CD4-positive, alpha-beta T cell treated with Interleukin-6 at 100 ng/mL for 8 hours (primary cell): ENCODE measurements at places on chromosomes 2 and 18.

DNA sequence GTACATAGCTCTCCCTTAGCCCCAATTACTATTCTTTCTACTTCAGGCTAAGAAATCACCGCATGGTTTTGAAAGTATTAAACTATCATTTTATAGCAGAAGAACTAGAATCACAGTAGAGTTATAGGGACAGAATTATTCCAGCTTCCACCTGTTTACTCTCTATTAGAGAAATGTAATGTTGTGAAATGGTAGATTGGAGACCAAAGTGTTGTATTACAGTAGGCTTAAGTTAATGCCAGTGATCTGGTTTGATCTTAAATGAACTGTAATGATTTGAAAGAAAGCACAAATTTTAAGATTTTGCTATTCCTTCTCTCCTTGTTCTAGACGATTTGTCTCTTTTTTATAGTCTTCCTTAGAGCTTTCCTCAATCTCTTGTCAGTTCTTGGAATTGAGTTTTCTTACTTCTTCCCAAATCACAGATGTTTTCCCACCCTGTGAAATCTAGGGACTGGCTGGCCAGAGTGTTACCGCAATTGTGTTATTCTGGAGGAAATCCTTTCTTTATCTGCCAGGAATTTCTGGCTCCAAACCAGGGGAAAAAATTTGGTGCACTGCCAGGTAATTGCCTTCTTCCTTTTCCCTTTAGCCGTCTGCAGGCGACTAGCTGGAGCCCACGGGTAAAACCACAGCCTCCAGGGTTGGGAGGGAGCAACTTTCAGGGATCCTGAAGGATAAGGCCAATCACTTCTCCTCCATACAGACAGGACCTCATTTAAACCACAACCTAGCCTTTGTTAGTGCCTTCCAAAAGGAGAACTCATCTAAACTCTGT, 51.7 kb downstream of the NOP58 start:
- DNase-seq: no peak

DNA sequence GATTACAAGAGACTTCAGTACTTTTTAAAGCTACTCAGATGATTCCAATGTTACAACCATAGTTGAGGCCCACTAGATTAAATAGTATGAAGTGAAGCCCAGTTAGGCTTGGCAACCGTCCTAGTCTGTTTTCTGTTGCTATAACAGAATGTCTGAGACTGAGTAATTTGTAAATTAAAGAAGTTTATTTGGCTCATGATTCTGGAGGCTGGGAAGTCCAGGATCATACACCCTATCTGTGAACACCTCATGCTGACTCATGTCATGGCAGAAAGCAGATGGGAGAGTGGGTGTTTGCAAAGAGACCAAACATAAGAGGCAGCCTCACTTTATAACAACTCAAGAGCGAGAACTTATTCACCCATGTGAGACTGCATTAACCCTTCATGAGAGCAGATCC, 63.1 kb downstream of the CCDC150 start:
- no peak for DNase-seq

DNA sequence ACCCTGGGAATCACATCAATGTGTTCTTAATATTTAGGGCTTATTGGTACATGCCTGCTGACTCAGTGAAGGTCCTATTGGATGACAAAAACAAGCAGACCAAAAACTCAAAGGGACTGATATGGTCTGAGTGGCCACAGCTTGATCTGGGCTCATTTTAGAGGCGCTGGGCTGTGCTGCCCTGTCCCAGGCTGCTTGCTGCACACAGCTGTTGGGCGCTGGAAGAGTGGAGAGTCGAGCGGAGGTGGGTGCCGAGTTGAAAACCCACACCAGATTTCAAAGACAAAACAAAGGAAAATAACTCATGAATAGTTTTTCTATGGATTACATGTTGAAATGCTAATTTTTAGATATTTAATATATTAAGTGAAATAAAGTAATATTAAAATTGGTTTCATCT, 68.5 kb downstream of the LONRF2 start:
- no peak for DNase-seq

- no peak for DNase-seq
Observed at GRCh38 chr18:23114911-23115310, 20.4 kb upstream of the CABLES1 start.

- DNase-seq: peak; percentile 9
Observed at GRCh38 chr2:135473567-135473966, 57.5 kb downstream of the ZRANB3 start.

DNA sequence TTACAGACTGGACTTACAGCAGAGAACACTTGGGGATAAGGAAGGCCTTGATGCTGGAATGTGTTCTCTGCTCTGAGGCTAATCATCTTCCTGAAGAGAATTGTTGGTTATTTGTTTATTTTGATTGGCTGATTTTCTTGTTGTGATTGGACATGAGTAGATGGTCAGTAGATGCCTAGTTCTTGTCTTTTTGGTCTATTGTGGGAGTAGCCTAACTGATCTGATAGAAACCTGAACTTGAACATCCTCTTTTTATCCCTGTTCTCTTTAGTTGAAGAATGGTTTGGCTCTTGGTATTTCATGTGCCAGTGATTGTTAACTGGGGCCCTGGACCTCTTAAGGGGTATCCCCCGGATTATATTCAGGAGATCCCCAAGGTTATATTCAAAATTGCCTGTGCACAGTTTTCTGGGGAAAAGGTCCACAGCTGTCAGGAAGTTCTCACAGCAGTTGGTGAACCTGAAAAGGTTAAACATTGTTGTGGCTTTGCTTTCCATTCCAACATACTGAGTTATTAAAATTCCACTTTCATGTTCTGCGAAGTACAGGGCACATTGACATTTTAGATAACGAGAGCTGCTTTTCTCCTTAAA, 13.6 kb downstream of the TWSG1 start:
- DNase-seq: no peak

DNA sequence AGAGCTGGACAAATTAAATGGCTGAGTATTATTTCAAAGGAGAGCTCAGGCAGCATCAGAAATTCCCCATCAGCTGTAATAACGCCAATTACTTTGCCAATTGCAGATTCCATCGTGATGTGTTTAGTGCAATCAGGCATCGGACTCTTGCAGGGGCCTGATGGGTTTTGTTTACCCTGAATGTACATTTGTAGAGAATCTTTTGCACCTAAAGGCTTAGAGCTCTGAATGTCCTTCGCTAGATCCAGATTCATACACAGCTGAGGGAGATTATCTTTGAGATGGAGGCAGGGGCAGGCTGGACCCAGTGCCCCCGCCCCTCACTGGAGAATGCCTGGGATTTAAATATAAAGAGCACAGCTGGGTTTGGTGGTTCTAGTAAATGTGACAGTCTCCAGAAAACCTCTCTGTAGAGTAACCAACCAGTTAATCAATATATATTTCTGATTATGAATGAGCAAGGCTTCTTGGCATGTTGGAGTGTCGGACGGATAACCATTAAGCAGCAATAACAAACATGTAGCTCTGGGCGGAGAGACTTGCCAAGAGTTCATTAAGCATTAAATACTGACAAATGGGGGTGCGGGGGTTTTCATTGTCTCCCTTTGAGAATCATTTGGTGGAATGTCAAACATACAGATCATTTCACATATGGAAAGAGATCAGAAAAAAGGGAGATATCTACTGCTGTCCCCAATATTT, 200.9 kb downstream of the SETBP1 start:
- DNase-seq: no peak

GRCh38 chr2:44817673-44818335, 123.7 kb upstream of the SIX3 start:
- no peak for DNase-seq

- no peak for DNase-seq
Observed at GRCh38 chr2:150548527-150548926, 61.1 kb upstream of the RND3 start.

DNA sequence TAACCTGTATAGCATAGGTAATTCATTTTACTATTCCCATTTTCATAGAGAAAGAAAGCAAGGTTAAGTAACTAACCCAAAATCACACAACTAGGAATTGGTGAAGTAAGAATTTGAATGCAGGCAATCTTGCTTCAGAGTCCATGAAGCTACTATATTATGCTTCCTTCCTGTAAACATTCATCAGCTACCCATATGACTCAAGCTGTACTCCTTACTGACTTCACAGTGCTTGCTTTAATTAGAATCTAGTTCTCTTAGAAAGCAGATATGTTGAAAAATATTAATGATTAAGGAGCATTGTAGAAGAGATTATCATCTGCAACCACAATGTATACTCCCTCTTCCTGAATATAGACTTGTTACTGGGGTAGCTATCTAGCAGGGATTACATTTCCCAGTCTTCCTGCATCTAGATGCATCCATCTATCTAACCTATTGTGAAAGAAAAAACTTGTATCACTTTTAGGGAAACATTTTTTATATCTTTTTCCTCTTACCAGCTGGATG, 961.6 kb upstream of the CHAC2 start:
- DNase-seq: no peak

DNA sequence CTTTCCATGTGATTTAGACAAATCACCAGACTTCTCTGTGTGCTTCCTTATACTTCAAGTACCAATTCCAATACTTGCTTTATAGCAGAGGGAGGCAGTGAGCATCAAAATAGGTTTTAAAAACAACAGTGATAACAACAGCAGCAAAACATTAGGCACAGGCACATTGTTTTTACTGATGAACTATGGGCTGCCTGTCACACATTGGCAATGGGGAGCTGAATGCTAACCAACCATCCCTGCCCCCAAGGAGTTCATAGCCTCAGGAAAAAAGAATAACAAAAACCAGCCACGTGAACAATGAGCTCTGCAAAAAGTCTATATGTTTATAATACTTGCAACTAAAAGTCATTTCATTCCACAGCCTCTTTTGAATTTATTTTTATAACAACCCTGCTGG, 287.9 kb upstream of the TRIB2 start:
- DNase-seq: no peak

GRCh38 chr2:186551323-186552050, 38.4 kb upstream of the ITGAV start:
- DNase-seq: no peak

- DNase-seq: peak; percentile 22
Observed at GRCh38 chr18:13136904-13137669, 81.5 kb upstream of the LDLRAD4 start.

DNA sequence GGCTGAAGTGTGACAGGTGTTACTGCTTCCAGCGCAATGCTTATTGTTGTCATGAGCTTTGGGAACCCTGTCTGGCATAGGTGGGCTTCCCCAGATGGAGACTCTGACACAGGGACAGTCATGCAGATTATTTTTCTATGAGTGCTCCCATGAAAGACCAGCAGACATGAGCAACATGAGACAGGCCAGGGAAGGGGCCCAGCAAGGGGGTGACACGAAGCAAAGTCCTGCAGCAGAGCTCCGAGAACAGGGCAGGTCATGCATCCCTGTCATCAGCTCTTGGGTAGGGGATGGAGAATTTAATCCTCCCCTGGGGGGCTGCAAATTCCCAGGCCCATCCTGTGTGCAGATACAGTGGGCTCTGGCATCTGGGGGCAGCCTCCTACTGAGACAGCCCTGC, 77.4 kb downstream of the CTAGE1 start:
- no peak for DNase-seq

DNA sequence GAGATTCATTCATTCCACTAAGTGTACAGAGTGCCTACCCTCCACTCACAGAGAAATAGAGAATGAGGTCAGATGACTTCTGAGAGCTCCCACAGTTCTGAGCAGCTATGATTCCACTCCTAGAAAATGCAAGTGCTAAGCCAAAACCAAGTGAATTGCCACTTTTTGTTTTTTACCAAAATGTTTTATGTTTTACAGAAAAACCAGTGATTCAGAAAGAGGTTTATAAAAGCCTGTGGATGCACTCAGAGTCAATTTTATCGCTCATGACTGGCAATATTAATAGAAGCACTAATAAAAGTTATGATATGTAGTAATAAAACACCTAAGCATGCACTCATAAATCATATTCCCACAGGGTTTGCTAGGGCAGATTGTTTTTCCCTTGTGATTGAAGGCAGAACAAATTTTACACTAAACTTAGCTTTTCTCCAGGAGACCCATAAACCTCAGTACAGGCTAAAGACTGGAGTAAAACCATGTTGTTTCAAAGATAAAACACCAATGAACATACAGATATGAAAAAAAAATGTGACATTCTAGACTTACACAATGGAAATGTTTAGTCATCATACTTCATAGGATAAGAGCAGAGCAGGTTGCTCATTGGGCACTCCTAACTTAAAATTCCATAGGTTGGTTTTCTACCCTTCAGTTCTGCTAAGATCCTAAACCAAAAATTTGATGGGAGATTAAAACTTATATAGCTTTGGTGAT, 67.5 kb downstream of the PDK1 start:
- DNase-seq: no peak

- DNase-seq: no peak
Observed at GRCh38 chr2:64222351-64222750, 78.1 kb upstream of the PELI1 start.

GRCh38 chr2:215619022-215619958, 183.4 kb upstream of the FN1 start:
- no peak for DNase-seq

DNA sequence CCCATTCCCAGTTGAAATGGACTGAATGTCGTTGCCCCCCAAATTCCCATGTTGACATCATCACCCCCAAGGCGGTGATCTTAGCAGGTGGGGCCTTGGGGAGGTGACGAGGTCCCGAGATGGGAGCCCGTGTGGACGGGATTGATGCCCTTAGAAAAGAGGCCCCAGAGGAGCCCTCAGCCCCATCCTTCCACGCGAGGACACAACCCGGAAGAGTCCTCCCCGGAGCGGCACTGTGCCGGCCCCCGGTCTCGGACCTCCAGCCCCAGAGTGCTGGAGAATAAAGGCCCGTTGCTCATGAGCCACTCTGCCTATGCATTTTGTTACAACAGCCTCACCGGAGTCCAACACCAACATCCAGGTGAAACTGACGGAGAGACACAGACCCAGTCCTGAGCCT, 30.4 kb upstream of the SALL3 start:
- DNase-seq: no peak

- no peak for DNase-seq
Observed at GRCh38 chr2:56191617-56192016, 7.8 kb downstream of the CCDC85A start.

GRCh38 chr2:23297112-23297511, 87.9 kb upstream of the KLHL29 start:
- no peak for DNase-seq

- no peak for DNase-seq
Observed at GRCh38 chr2:98020992-98021713, 25.4 kb upstream of the TMEM131 start.

- no peak for DNase-seq
Observed at GRCh38 chr18:67650686-67651385, 134.3 kb upstream of the DSEL start.

DNA sequence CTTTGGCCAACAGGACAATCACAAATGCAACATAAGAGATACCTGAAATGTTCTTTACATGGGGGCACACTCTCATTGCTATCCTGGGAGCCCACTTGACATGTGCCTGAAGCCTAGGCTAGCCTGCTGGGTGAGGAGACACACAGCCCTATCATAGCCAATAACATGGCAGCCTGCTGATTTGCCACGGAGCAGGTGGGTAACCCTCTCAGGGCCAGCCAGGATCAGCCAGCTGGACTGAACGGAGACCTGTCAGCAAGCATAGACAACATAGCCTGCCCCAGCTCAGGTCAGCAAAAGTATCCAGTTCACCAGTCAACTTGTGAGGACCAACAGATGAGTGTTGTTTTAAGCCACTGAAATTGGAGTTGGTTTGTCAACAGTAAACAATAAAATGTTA, 566.5 kb downstream of the DCDC2C start:
- no peak for DNase-seq
